ENCODE measurements at places on chromosomes 6 and 20.

DNA sequence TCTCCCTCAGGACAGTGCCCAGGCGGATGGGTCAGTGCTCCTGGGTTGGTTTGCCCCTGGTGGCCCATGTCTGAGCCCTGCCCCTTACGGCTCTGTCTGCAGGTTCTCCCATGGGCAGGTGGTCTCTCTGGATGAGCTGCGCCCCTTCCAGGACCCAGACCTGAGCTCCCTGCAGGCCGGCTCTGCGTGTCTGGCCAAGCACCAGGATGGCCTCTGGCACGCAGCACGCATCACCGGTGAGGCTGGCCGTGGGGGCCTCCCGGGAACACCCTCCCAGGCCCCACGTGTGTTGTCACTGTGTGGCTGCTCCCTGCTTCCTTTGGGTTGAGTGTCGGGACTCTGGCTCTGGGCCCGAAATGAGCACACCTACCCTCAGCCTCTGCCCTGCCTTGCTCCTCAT is 3.3 kb upstream of the LIME1 start:
- DNase-seq, result no peak

GRCh38 chr6:91141346-91141745 is 554.5 kb upstream of the MAP3K7 start:
- no peak for DNase-seq

DNA sequence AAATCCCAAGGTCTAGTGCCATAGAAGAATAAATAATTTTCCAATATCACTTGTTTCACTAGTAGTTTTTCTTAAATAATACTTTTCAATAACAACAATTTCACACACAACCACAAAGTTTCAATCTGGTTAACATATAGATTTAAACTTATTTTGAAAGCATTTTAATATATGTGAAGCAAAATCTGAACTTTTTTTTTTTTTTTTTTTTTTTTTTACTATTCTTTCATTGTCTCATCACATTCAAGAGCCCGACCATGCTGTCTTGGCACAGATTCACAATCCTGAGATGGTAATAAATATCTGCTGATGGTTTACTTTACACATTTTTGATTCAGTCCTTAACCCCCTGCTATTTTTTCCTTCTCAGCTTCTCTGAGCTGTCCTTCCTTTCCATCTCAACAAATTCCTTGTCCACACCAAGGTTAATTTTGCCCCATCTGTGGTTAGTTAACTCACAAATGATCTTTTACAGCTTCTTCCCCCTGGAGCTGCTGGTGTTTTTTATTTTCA is 262.8 kb downstream of the TMEM242 start:
- no peak for DNase-seq

DNA sequence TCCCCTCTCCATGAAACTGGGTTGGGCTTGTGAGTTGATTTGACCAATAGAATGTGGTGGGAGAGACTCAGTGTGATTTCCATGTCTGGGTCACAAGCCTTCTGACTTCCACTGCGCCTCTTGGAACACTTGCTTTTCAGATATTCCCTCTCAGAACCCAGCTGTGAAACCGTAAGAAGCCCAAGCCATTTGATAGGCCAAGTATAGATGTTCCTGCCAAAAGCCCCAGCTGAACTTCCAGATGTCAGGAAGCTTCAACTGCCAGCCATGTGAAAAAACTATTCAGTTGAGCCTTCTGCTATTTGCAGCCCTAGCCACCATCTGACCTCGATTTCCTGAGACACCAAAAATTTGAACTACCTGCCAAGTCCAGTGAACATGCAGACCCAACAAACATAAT is 387.8 kb upstream of the GJE1 start:
- DNase-seq, result no peak

DNA sequence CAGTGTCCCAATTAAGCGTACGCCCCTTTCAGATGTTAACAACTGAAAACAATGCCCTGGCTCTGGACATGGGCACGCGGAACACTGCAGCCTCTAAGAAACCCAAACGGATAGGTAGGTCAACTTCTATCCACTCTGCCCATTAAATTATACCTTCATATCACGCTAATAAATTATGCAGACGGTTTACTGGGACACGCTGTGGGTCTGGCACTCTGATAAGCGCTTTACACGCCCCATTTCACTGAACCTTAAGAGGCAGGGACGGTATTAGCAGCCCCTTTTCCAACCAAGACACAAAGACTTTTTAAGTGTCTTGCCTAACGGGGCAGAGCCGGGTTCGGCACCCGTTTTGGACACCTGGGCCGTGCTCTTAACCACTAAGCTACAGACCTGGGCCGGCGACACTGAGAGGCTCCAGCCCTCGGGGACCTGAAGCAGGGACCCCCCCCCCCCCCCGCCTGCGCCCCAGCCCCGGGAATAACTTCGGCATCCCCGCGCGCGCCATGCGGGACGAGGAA is 744 bp downstream of the STAU1 start:
- no peak for DNase-seq

DNA sequence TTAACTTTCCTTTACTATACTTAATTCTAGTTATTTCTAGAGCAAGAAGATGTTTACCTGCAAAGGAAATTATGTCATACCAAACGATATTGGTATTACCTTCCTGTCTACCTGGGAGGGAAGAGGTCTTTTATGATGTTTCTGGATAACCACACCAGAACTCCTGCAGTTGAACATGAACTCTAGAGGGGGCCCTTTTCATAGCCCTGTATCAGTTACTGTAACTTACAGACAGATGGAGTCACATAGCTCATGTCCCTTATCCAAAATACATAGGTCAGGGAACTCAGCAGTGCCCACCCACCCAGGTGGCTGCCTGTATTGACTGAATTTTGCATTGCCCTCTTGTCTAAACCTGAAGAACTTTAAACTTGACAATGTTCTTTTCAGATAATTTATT is 35.1 kb upstream of the MYL9 start:
- DNase-seq, result no peak

DNA sequence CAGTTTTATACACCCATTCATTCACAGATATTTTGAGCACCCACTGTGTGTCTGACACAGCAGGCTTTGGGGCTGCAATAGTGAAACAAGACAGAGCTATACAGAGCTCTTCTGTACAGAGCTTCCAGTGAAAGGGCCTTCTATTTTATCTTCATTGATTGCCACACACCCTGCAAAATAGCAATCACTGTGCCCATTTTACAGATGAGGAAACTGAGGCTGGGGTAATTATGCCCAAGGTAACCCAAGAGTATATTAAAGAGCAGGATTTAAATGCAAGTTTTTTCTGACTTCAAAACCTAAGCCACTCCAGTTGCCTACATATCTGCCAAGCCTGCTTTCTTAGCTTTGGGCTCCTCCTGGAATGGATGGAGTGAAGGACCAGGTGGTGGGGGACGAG is 4.5 kb downstream of the BPI start:
- no peak for DNase-seq

DNA sequence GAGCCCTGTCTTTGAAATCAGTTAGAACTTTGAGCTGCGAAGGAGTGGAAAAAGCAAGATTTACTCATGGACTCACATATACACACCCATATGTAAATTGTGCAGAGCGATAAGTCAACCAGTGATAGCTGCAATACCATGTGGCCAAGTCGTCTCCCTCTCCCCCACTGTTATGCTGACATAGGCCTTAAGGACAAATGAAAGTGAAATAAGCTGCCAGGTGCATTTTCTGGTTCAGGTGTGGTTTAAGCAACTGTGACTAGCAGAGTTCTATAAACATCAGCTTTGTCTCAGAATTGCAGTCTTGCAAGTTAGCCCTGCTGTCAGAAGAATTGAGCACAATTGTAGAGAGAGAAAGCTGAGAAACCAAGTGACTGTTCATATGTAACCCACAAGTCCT is 9.6 kb downstream of the FAM83B start:
- no peak for DNase-seq

DNA sequence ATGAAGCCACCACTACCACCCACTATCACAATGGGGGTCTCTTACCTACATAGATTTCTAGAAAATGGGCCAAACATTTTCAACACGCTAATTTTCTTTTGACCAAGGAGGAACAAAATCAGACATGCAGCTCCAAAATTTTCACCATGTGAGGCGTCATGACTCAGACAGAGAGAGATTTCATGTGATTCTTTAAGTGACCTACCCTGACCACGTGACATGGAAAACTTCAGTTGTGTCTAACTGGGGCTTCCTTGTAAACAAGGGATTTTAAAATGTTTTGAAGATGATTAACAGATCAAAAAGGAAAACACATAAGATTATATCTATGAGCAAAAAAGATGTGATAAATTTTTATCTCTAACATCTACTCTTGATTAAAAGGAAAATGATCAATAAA is 199.2 kb downstream of the TBXT start:
- no peak for DNase-seq

GRCh38 chr20:17925141-17925939 is 43.3 kb downstream of the SNX5 start:
- DNase-seq, result no peak

DNA sequence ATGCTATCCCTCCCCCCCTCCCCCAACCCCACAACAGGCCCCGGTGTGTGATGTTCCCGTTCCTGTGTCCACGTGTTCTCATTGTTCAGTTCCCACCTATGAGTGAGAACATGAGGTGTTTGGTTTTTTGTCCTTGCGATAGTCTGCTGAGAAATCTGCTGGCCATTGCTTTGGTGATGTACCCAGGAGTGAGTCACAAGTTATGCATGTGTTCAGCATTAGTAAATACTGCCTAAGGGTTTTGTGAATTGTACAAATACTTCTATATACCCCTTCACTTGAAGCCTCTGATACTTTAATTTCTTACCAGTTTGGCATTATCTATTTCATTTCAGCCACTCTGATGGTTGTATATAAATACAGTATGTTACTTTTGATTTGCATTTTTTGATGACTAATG is 711.3 kb upstream of the GJE1 start:
- no peak for DNase-seq

DNA sequence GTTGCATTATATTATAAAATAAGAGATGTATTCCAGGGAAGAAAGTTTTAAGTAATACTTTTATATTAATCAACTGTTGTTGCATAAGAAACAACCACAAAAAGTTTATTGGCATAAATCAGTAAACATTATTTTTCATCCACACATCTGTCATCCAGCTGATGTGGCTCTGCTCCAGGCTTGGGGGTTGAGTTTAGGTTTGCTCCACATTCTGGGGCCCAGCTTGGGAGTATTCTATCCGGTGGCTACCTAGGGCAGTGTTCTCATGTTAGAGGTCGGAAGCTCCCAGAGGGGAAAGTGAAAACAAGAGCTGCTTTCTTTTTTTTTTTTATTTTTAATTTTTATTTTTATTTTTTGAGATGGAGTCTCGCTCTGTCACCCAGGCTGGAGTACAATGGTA is 728.4 kb upstream of the FLRT3 start:
- no peak for DNase-seq
